Activated T-cell treated with anti-CD3 and anti-CD28 coated beads, Interleukin-2, amount 50 U/mL, for 4 hours (primary cell): ENCODE measurements at places on chromosomes 11 and 22.

GRCh38 chr22:28728621-28729313 is 12.9 kb downstream of the CHEK2 start:
- no peak for DNase-seq

GRCh38 chr11:26231252-26231661 is 100.7 kb upstream of the ANO3 start:
- DNase-seq: no peak

DNA sequence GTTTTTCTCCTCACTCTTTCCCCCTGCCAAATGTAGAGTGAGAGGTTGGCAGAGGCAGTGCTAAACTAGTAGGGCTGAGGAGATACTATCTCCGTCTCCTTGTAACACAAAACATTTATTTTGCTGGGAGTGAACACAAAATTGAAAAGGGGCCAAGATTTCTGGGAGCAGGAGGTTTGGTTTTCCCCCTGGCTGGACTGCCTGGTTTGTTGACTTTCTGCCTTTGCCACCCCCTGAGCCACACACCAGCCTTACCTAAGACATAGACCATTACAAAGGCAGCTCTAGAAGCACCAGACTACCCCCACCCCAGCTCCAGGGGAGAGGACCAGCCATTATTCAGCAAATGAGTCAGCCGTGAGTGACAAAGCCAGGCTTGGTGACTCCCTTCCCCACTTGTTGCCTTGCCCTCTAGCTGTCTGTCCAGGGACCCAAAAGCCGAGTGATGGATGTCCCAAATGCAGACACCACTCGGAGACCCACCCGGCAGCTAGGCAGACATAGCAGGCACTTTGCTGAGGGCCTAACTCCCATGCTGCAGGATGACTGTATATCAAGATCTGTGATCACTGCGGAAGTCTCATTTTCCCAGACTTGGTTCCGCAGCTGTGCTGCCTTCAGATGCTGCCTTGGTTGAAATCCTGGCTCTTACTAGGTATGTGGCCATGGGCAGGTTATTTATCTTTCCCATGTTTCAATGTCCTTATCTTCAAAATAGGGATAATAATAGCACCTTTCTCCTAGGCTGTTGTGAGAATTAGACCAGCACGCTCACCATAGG is 17.7 kb upstream of the CDON start:
- no peak for DNase-seq

DNA sequence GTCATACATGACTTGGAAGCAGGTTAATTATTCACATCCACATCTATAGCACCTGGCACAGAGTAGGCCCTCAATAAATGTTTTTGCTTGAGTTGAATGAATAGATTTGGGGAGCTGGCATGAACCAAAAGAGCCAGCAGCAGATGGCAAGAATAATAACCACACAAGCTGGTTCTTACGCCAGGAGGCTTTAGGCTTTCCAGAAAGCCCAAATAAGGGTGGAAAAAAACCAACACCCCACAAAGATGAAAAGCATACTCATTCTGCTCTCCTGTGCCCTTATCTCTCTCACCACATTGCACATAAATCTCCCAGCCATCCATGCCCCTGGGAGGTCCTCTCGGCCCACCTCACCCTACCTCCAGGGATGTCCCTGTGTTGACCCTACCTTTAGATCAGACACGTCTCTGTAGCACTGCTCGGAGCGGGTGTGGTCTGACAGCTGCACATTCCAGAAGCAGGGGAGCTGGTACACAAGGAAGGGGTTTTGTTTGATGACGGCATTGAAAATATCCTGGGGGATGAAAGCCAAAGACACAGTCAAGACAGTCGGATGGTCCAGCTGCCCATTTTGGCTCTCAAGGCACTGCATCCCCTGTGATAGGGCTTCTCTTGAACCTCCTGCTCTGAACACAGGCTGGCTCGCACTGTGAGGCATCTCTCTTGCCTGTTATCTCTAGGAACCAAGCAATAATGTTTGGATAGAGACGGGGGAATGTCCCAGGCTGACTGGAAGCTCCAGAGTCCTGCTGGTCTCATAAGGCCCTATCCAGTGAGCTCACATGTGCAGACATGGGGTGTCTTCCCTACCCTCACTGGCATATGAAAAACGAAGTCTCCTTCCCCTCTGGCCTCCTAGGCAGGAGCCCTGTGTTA is 323.6 kb upstream of the SYN3 start:
- DNase-seq: no peak

GRCh38 chr22:19864538-19865106 is 9.9 kb upstream of the GNB1L start:
- no peak for DNase-seq

GRCh38 chr11:110217936-110218335 is 78.5 kb downstream of the RDX start:
- no peak for DNase-seq

DNA sequence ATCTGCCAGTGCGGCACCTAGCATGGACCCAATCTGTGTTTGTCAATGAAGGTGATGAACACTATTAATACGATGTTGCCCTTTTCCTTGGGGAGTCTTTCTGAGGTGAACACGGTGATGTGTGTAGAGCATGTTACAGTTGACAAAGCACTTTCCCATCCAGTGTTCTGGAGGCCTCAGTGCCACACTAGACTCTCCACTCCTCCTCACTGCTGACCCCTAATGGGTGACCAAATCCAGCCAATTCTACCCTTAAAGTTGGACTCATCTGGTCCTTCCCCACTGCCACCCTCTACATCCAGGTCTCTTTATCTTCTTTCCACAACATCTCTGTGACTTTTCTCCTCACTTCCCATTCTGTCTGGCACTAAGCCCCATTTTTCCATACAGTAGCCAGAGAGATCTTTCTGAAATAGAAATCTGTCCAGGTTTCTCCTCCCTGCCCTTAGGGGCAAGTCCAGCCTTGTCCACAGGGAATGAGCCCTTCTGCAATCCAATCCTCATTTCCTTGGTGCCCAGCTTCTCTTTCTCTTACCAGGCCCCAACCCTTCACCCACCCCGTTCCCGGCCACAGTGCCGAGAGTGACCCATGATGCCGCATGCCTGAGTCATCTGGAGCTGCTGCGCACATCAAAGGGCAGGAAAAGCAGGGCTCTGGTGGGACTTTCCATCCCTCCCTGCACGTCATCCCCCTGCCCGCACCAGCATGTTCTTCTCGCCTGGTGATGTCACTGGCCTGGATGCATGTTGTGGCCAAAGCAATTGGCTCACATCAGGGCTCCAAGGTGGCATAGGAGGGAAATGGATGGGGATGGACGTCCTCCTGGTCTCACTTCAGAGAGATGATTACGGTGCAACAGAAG is 64.2 kb downstream of the RASSF10 start:
- DNase-seq: no peak

DNA sequence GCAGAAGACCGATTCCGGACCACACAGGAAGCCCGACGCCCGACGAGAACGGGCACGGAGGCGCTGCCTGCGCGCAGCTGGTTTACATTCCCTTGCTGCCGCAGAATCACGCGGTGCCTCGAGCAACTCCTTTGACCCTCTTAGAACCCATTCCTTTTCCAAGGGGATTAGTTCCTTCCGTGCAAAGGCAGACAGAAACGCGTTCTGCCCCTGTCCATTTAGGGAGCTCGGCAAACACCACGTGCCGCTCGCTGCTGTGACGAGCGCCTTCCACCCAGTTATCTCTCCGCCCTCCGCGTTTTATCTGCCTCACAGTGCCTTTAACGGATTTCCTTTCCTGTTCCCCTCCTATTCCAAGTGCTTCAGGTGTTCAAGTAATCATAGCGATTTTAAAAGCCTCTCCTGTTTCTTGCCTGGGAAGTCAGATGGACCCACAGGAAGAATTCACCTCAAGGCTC is 24.1 kb upstream of the MICAL3 start:
- no peak for DNase-seq

DNA sequence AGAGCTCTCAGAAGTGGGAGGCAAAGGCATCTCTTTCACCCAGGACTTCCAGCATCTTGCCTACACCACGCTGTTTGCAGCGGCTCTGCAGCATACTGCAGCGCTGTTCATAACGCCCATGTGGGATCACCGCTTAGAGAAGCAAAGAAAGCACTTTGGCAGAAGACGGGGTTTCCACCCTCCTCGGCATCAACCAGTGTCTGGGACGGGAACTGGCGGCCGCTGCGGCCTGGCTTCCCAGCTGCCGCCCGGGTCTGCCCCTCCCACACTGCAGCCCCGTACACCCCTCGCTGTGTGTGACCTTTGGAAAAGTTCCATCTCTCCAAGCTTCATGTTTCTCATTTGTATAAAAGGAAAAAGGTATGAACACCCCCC is 545 bp upstream of the TIRAP start:
- DNase-seq: peak; percentile 35

- DNase-seq: no peak
Observed at GRCh38 chr22:47369431-47370015, 607.1 kb downstream of the TBC1D22A start.

GRCh38 chr11:34793666-34794065 is 122.5 kb downstream of the APIP start:
- no peak for DNase-seq

- DNase-seq: no peak
Observed at GRCh38 chr11:130120045-130120444, 39.5 kb upstream of the ST14 start.

DNA sequence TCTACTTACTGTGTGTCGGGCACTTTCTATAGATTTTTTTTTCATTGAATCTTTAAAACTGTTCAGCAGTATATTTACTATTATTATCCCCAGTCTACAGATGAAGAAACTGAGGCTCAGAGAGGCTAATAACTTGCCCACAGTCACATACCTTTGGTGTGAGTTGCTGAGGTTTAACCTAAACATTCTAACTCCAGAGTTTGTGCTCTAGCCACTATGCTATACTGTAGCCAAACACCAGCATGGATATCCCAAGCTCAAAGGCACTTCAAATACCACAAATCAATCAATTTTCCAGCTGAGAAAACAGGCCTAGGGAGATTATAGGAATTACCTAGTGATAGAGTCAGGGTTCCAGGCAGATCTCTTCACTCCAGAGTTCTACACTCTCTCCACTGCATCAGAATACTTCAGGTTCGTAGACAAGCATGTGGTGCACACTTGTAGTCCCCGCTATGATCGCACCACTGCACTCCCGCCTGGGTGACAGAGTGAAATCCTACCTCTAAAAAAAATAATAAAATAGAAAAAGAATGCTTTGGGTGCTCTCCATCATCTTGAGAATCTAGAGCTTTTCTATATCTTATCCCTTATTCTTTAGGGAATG is 20.4 kb upstream of the UPB1 start:
- no peak for DNase-seq

- no peak for DNase-seq
Observed at GRCh38 chr22:40193429-40194421, 16.0 kb downstream of the TNRC6B start.

- no peak for DNase-seq
Observed at GRCh38 chr11:10441652-10442503, 13.2 kb upstream of the AMPD3 start.

DNA sequence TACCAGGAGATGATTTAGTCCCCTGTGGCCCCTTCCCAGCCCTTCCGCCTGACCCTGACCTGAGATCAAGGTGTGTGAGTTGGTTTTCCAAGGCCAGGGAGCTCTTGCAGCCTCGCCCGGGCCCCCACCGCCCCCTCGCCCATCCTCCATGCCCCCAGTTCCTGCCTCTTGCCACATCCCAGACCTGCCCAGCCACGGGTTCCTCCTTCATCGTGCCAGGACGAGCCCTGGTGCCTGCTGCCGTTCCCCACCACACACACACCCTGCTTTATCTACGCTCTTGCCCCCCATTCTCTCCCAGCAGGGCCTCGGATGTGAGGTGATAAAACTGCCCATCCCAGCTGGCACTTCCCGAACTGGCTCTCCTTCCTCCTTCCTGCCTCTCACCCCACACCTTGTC is 1.4 kb upstream of the LIF start:
- DNase-seq: no peak

DNA sequence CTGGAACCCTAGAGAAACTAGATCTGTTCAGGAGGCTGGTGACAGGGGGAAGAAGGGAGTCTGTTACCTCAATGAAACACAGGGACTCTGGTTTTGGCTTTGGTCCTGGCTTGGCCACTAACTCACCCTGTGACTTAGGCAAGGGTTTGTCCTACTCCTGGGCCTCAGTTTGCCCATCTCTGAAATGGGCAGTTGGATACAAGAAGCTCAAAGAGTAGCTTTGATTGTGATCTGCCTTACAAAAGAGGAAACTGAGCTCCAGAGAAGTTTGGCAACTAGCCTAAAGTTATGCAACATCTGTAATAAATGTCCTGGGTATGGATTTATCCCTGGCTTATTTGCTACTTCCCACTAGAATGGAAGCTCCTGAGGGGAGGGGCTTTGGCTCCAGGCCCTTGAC is 24.0 kb upstream of the LMO1 start:
- no peak for DNase-seq

DNA sequence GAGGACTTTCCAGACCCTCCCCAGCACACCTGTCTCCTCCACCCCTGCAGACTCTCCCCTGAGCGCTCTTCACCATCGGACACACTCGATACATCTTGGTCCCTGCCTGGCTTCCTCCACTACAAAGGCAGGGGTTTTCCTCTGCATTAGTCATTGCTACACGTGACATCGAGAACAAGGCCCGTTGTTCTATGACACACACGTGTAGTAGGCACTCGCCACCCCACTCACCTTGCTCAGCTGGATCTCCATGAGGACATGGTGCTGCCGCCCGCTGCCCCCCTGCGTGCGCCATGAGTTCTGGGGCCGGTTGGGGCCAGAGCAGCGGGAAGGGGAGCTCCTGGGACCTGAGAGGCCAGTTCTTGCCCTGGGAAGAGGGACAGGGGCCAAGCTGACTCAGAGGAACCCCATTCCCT is 16.7 kb downstream of the ATG2A start:
- DNase-seq: peak; percentile 60

DNA sequence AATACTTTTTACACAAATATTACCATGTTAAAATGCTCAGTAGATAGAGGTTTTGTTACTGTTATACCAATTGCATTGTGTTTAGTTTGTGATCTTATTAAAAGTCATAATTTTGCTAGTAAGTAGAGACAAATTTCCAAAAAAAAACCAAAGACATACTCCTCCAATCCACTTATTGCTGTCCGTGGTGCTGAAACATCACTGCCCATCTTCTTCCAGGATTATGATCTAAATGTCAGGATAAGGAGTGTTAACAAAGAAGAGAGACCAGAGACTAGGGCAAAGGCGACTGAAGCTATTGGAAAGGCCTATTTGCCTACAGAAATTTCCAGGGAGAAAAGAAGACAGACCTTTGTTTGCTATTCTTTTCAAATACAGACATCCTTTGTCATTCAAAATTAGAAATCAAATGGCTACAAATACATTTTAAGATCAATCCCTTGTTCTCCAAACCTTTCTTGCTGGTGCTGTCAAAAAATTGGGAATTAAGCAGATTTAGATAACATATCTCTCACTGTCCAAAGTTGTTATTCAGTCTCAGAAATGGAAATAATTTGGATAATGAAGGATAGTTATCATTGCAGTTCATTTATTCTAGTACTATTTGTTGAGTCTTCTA is 199.7 kb downstream of the C11orf91 start:
- DNase-seq: no peak

DNA sequence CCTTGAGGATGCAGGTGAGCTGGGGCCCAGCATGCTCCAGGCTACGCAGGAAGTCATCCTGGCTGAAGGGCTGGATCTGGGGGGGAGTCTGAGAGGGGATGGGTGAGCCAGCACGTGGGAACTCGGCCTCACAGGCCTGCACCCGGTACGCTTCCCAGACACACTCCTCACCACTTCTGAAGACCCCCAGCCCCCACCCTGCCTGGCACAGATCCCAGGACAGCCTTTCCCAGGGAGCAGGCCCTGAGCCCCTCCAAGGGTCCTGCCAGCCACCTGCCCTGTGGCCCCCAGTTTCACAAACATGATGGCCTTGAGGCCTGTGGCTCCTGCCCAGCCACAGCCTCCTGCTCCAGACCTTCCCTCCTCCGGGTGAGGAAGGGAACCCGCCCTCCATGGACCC is 5.6 kb upstream of the PLXNB2 start:
- DNase-seq: no peak
